ENCODE measurements at places on chromosomes 11 and 22.

GRCh38 chr11:75536786-75537641 lies 11.3 kb upstream of the GDPD5 start:
- DNase-seq, result peak; percentile 86

DNA sequence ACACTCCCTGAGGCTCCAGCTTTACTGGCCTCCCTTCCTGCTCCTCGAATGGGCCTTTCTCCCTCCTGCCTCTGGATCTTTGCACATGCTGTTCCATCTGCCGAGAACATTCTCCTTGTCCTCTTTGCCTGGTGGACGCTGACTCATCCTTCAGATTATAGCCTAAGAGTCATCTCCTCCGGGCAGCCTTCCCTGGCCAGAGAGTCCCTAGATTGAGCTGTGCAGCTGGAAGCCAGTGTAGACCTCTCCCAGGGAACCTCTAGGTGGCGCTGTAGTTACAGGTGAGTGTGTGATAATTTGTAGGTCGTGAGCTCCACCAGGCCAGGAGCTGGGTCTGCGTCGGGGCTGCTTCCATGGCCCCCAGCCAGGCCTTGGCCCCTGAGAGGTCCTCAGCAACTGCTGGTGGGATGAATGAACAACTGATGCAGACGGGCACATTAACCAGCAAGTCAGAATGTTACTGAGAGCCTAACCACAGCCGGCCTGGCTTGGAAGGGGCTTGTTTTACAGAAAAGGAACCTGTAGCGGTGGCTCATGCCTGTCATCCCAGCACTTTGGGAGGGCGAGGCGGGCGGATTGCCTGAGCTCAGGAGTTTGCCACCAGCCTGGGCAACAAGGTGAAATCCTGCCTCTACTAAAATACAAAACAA lies 8.7 kb downstream of the PNPLA5 start:
- DNase-seq, result peak; percentile 89

DNA sequence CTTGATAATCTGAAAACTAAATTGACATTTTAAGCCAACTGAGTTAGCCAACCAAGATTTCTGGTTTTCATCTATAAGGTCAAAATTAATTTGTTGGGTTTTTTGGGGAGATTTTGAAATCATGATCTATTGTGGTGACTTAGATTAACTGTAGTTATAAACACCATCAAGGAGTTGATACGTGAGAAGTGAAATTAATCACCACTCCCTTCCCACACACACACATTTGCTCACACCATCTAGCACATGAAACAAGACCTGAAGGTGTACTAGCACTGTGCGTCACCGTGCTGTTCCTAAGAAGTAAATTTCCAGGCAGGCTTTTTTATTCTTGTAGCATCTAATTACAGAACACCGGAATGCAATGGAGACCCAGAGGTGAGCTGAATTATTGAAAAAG lies 2.1 kb downstream of the OR5B21 start:
- no peak for DNase-seq

- no peak for DNase-seq
Measured at GRCh38 chr11:5348551-5349194, 2.6 kb upstream of the OR51B6 start.

DNA sequence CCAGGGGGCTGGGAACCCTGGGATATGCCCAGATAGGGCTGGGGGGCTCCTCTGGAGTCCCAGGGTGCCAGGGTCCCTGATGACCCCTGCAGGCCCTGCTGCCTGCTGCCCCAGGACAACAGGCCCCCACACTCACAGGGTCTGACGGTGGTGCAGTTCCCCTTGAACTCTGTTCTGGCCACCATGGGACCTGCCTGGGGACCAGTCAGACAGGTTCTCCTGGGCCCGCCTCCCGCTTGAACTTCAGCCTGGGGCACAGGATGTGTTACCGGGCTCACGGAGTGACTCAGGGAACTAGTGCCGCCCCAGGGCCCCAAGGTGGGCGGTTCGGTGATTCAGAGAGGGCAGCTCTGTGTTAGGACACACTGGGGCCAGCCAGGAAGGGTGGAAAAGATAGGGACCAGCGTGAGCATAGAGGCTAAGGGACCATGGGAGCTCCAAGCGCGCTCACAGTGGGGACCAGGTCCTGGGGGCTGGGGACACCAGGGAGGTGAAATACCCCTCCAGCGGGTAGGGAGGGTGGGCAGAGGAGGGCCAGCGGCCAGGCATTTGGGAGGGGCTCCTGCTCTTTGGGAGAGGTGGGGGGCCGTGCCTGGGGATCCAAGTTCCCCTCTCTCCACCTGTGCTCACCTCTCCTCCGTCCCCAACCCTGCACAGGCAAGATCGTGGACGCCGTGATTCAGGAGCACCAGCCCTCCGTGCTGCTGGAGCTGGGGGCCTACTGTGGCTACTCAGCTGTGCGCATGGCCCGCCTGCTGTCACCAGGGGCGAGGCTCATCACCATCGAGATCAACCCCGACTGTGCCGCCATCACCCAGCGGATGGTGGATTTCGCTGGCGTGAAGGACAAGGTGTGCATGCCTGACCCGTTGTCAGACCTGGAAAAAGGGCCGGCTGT lies 21.5 kb upstream of the TXNRD2 start:
- DNase-seq, result no peak

GRCh38 chr11:117717485-117718314 lies 79.3 kb downstream of the DSCAML1 start:
- DNase-seq, result no peak

- DNase-seq, result no peak
Measured at GRCh38 chr11:33377412-33378370, 120.5 kb downstream of the HIPK3 start.

DNA sequence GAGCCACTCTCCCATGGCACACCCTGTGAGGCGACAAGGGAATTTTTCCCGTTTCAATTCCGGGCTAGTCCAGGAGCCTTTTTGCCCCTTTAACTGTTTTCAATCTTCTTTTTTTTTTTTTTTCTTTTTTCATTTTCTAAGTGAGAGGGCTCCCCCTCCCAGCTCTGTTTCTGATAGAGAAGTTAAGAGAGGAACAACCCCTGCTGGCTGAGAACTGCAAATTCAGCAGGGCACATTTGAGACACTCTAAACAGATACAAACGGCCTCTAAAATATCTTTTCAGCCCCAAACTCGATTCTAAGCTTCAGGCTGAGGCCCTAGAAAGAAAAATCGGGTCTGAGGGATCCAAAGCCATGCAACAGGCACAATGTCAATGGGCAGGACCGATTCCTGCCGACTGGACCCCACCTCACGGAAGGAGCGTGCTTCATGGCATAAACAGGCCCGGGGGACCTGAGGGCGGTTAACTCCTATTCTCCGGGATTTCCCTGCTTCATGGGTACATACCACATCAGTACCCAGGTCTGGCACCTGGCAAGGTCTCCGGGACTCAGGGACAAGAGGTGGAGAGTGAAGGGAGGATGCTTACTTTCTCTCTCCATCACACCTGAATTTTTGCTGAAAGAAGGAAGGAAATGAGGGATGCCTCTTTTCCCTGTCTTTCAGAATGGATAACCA lies 627.5 kb downstream of the BUD13 start:
- no peak for DNase-seq

DNA sequence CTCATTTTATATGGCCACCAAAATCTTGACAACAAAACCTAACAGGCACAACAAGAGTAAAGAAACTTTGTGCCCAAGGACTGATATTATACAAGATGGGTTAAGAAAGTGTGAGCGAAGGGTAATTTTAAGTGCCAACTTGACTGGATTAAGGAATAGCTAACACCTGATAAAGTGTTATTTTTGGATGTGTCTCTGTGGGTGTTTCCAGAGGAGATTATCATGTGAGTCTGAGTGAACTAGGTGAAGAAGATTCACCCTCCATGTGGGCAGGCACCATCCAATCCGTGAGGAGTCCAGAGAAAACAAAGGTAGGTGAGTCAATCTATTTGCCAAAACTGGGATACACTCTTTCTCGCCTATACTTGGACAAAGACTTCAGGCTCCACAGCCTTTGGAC lies 461.6 kb downstream of the ETS1 start:
- DNase-seq, result no peak

DNA sequence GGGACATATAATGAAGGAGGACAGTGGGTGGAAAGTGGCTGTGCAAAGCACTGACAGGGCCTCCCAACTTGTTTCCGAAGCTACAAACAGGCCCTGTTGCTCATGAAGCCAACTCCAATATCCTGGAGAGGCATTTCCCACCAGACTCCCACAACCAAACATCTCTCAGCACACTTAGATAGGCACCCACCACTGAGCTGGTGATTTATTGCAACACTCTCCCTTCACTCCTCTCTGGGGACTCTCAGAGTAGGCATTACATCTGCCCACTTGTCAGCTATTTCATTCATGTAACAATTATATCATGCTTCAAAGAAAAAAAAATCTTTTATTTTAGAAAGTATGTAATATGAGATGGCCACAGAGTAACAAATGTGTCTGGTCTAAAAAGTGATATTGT lies 32.1 kb upstream of the PPP2R1B start:
- DNase-seq, result no peak

GRCh38 chr11:83033972-83034672 lies 37.6 kb downstream of the RAB30 start:
- no peak for DNase-seq

DNA sequence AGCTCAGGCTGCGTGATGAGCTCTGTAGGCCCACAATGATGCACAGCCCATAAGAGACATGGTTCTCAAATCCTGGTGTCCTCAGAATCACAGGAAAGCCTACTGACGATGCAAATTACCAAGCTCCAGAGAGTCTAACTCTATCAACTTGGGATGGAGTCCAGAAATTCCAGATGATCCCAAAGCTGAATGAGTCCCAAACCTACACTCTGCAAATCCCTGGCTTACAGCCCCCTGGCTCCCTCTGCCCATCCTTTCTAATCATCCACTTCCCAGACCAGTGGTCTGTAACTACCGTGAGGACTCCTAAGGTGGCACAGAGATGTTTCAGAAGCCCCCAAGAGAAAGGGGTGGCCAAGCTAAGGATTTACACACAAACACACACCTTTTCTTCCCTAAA lies 13.5 kb downstream of the ARFGAP2 start:
- no peak for DNase-seq

GRCh38 chr22:41411021-41411851 lies 29.5 kb downstream of the TEF start:
- no peak for DNase-seq

DNA sequence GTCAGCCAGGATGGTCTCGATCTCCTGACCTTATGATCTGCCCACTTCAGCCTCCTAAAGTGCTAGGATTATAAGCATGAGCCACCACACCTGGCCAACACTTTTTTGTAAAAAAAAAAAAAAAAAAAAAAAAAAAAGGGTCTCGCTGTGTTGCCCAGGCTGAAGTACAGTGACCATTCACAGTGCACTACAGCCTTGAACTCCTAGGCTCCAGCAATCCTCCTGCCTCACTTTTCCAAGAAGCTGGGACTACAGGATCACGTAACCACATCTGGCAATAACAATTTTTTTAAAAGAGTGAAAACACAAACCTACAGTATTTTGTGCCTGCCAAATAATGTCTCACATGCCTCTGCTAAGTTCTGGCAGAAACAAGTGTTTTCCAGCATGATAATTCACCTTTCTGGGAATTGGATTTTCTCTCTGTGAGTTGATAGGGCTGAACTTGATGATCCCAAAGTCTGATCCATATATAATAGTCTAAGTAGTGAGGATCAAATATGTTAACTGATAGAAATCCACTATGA lies 30.6 kb downstream of the ADORA2A start:
- no peak for DNase-seq

GRCh38 chr22:44497218-44497904 lies 672 bp downstream of the RTL6 start:
- no peak for DNase-seq

- no peak for DNase-seq
Measured at GRCh38 chr11:78660471-78660870, 85.8 kb upstream of the NARS2 start.

GRCh38 chr11:96145163-96145585 lies 197.8 kb downstream of the MAML2 start:
- no peak for DNase-seq

DNA sequence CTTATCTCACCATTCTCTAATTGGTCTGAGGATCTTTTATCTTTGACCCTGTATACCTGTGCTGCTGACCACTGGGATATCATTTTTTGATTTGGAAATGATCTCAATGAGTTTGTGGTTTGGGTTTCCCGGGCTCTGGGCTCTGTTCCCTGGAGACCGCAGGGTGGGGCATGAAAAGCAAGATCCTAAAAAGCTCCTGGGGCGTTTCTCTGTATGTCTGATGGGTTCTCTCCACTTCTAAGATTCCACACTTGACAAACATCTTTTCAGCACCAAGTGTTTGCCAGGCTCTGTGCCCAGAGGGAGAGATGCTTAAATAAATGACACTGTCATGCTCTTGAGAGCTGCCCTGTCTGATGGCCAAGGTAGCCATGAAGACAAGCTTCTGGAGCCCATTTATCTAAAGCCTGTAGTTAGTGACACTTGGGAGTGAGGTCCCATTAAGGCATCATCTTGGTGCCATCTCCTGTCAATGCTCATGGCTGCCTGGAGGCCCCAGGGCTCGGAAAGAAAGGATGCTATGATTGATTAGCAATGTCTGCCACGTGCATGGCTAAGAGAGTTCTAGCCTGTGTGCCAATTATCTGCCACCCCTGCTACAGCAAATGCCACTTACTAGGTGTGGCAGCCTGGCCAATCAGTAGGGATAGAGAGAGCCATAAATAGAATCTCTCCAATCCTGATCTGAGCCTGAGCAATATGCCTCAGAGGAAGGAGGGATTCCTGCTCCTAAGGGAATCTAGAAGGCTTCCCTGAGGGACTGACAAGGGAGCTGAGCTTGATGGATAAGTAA lies 531.6 kb downstream of the MN1 start:
- DNase-seq, result no peak

DNA sequence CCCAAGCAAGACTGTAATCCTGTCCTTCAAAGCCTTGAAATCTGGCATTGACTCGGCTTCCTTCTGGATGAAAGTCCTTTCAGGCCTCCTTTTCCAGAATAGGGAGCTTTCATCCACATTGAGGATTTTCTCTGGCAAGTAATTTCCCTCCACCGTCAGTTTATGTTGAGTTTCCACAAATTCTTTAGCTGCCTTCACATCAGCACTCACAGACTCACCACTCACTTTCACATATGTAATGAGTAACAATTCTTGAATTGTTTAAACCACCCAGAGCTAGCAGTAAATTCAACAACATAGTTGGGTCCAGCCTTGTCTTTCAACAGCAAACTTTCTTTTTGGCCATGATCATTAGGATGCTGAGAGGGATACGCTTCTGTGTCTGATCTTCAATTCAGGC lies 84.3 kb upstream of the PRDM11 start:
- DNase-seq, result no peak

Measured in Karpas-422 (cell line).